NCI-H524 (cell line): ENCODE measurements at places on chromosomes 7 and 10.

- peak; percentile 58 for DNase-seq
These were observed 72.4 kb downstream of the ABCC2 start for GRCh38 chr10:99854860-99855259.

DNA sequence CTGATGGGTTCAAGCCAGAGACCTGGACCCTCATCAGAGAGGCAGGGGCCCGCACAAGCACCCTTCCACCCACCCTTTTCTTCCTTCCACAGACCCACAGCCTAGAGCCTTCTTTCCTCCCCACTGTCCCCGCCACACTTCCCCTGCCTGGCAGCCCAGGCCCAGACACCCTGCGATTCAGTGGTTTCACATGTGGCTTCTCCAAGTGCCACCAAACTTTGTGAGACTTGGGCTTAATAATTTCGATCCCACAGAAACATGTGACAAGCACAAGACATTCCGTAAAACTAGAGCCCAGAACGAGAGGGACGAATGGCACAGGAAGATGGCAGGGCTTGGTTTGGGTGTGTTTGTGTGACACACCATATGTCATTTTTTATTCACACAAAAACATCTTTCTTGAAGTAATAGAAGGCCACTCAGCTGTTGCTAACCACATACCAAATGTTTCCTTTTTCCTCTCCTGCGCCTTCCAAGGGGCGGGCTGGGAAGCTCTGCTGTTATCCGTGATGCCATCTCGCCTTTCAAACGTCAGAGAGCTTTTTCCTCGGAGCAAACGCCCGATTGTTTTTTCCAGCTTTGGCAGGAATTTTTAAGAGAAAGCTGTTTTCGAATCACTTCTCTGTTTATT is 162.9 kb downstream of the GRK5 start:
- DNase-seq = no peak

DNA sequence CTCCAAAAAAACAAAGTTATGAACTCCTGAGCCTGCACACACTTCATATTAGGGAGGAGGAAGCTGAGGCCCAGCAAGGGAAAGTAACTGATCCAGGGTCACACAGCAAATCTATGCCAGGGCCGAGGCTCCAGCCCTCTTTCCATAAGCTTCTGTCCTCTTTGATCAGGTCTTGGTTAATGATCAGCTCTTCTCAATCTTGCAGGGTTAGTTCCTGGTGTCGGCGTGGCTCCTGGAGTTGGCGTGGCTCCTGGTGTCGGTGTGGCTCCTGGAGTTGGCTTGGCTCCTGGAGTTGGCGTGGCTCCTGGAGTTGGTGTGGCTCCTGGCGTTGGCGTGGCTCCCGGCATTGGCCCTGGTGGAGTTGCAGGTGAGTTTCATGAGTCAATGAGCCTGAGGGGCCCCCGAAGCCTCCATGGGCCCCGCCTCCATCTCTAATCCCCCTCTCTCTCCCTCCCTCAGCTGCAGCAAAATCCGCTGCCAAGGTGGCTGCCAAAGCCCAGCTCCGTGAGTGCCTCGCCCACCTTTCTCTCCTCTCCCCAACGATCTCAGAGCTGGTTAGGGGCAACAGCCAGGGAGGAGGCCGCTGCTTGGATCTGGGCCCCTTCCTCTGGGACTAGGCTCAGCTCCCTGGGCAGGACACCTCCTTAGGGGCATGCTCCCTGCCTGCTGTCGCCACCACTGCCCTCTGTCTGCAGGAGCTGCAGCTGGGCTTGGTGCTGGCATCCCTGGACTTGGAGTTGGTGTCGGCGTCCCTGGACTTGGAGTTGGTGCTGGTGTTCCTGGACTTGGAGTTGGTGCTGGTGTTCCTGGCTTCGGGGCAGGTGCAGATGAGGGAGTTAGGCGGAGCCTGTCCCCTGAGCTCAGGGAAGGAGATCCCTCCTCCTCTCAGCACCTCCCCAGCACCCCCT is 23.7 kb upstream of the LIMK1 start:
- DNase-seq = no peak

DNA sequence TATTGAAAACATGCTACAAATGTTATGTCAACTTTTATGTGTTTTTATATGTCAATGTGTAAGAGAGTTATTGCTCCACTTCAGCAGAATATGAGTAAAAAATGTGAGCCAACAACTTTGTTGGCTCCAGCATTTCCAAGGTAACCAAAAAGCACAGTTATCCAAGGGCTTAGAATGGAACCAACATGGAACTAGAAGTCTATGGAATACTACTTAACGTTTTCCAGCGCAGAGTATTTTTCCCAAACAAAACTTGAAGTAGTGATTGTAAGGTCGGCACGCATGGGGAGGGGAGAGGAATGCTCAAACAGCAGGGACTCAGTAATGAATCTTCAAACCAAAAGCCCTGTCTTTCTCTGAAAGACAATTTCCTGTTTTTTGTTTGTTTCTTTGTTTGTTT is 45.0 kb upstream of the TSPAN13 start:
- DNase-seq = no peak

DNA sequence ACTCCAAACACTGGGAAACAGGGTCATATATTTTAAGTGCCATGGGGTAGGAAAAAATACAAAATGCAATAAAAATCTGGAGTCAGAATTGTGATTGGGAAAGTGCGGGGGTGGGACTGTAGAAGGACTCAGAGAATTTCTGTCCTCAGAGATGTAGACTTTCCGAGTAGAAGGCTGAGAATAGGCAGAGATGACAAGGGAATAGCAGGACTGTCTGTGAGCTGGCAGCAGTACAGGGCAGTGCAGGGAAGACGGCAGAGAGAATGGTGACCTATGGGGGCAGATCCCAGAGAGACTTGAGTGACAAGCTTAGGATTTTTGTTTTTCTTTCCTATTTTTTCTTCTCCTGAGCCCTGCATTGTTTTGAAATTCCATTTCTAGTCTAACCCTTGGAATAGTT is 127.6 kb downstream of the SLC16A9 start:
- DNase-seq = no peak

- peak; percentile 76 for DNase-seq
These were observed 39.2 kb downstream of the EEPD1 start for GRCh38 chr7:36192053-36192824.

DNA sequence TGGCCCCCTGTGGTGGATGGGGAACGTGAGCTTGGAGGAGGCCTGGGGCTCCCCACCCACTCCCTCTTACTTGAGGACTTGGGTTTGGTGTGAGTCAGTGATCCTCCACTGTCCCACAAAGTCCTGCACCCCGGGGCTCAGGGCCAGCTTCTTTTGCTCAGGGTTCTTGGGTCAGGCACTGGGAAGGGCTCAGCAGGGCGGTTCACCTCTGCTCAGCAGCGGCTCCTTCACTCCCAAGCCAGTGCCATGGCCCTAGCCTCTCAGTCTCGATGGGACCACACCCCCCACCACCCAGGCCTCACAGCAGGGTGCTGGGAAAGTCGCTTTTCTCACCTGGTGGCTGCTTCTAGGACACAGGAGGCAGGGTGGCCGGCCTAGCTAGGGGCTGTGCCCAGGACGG is 59.1 kb downstream of the ELFN1 start:
- no peak for DNase-seq

GRCh38 chr7:133561396-133561795 is 308.5 kb downstream of the EXOC4 start:
- no peak for DNase-seq

- DNase-seq = no peak
These were observed 481.7 kb downstream of the PCDH15 start for GRCh38 chr10:54319341-54319740.

DNA sequence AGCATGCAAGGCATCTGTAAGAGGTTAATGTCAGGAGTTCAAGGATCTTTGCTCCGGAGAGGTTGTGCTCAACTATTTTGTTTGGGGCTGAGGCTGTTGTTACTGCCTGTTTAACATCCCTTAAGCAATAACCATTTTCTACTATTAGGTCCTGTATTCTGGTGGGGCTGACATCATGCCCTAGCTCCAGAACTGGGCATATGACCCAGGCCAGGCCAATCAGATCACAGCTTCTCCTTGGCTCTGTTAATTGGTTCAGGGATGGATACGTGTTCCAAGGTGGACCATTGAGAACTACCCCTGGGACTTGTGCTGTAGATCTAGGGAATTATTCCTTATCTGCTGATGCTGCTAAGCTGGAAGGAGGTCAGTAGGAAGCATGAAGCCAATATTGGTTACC is 67.0 kb downstream of the SYPL1 start:
- no peak for DNase-seq

- no peak for DNase-seq
These were observed 5.5 kb downstream of the PTPRN2 start for GRCh38 chr7:158582089-158582456.

GRCh38 chr10:14601872-14602725 is 172.6 kb downstream of the FAM107B start:
- no peak for DNase-seq

GRCh38 chr10:65846541-65846940 is 1079.3 kb upstream of the LRRTM3 start:
- no peak for DNase-seq

- no peak for DNase-seq
These were observed 52.9 kb downstream of the CYP26A1 start for GRCh38 chr10:93126483-93127052.

- no peak for DNase-seq
These were observed 93.8 kb downstream of the GAD2 start for GRCh38 chr10:26310361-26310760.

- DNase-seq = no peak
These were observed 504.3 kb downstream of the TFEC start for GRCh38 chr7:115526278-115526677.
